ENCODE measurements at places on chromosomes 12 and 14.

GRCh38 chr14:51619561-51619960 lies 32.1 kb upstream of the FRMD6 start:
- DNase-seq = no peak

GRCh38 chr12:116547955-116548501 lies 11.2 kb upstream of the MAP1LC3B2 start:
- no peak for DNase-seq

DNA sequence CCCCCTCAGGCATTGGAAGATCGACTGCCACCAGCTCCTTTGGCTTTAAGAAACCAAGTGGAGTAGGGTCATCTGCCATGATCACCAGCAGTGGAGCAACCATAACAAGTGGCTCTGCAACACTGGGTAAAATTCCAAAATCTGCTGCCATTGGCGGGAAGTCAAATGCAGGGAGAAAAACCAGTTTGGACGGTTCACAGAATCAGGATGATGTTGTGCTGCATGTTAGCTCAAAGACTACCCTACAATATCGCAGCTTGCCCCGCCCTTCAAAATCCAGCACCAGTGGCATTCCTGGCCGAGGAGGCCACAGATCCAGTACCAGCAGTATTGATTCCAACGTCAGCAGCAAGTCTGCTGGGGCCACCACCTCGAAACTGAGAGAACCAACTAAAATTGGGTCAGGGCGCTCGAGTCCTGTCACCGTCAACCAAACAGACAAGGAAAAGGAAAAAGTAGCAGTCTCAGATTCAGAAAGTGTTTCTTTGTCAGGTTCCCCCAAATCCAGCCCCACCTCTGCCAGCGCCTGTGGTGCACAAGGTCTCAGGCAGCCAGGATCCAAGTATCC lies 288.7 kb downstream of the NAV3 start:
- DNase-seq = no peak

- DNase-seq = no peak
These were observed 173.8 kb upstream of the RGS6 start for GRCh38 chr14:71758229-71758951.

DNA sequence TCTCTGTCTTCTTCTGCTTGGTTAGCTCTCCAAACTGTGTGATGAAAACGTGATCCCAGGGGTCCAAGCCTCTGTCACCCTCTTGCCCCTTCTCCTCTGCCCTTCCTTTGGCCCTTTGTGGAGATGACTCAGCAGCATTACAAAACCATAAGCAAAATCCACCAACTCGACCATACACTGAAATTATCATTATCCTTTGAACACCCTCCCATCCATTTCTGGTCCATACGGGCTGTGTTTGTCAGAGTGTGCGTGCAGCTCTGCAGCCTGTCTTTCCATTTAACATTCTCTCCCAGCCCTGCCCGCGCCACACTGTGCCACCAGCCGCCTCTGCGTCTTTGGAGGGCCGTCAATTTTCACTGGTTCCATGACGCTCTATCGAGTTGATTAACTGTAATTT lies 69.2 kb downstream of the SLC25A47 start:
- no peak for DNase-seq

DNA sequence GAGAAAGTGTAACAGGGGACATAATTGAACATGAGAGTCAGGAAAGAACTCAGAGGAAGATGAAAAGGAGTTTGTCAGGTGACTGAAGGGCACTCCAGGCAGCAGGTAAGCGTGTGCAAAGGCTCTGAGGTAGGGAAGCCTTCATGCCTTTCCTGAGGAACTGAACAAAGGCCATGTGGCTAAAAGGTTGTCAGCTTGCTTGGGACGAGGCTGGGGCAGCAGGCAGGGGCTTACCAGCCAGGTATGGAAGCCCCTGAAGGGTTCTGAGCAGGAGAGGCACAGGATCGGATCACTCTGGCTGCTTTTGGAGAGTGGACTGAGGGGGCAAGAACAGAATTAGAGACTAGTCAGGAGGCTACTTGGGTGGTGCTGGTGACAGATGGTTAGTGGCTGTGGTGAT lies 5.2 kb downstream of the LPCAT3 start:
- DNase-seq = no peak

DNA sequence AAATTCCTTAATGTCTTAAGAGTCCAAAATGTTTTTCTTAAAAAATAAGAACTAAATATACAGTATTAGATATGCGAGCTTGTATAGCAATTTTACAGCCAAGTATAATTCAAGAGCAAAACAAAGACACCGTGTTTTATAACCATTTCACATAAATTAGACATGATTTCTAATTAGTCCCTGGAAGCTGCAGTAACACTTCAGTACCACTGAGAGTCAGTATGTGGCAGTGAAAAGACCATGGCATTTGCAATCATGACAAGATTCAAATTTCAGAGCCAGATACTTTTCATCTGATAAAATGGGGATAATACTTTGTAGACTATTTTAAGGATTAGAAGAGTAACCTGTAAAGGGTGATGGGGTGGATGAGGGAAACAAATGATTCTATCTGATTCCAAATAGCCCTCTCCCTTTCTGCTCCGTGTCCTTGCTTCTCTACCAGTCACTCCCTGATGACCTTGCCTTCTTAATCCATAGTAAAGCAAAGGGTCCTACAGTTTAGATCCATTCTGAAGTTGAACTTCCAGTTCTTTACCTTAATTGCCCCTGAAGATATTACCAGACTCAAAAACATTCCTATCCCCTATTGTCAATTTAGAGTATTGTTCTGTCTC lies 145.4 kb upstream of the ABCD2 start:
- no peak for DNase-seq

- no peak for DNase-seq
These were observed 47.5 kb downstream of the IFT81 start for GRCh38 chr12:110171636-110172035.

DNA sequence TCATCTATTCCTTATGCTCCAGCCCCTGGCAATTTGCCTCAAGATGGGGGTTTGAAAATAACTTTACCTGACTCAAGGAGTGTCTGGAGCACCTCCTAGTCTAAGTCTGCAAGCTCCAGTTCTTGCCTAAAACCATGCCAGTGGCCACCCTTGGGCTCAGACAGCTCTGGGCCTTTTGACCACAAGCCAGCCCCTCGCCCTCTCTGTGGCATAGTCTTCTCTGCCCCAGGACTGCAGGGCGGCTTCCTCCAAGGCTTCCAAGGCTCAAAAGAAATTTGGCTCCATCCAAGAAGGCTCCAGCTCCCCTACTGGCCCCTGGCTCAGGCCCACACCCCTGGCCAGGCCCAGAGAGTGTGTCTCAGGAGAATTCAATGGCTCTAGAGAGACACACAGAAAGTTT lies 14.8 kb downstream of the ACVRL1 start:
- no peak for DNase-seq

- peak; percentile 67 for DNase-seq
These were observed 1264.0 kb downstream of the TMEM121 start for GRCh38 chr14:106790189-106791036.

DNA sequence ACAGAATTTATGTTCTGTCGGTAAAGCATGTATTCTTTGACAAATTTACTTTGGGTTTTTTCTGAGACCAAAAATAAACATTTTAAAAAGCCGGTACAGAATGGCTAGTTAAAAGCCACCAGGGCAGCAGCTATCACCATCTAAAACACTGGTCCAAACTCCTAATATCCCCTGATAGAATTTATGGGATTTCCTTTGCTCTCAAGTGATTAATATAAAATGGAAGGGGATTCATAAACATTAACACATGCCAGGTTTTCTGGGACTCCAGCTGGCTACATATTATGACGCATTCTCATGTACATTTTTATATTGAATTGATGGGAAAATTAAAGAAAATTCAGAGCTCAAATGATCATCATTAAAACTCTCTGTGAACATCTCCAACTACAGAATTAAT lies 640.8 kb downstream of the C12orf50 start:
- DNase-seq = no peak

DNA sequence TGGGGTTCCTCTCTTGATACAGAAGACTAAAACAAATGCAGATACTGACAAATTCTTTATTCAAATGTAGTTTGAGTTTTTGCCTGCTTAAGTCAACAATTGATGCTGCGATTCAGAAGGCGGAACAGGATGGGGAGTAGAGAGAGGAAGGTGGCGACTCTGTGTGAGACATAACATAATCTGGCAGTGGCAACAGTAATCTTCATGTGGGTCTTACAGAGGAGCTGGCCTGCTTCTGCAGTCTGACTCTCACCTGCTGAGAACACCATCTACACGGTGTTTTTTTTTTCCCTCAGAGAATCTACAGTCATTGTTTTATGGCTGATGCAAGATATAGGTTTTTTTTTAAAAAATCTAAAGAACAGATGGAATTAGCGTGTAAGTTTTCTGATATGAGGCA lies 10.1 kb downstream of the CCDC92 start:
- DNase-seq = no peak

GRCh38 chr14:23094666-23095195 lies at the start of gene ACIN1:
ACIN1 (minus strand) TSS chr14:23095136; CDS start chr14:23095112, 24 bp downstream.
- peak; percentile 57 for DNase-seq

GRCh38 chr12:92332552-92332951 lies 186.9 kb upstream of the BTG1 start:
- DNase-seq = no peak

- no peak for DNase-seq
These were observed 124.8 kb downstream of the TMTC3 start for GRCh38 chr12:88266806-88267360.

- no peak for DNase-seq
These were observed 155.9 kb downstream of the SLC41A2 start for GRCh38 chr12:104802208-104802607.

DNA sequence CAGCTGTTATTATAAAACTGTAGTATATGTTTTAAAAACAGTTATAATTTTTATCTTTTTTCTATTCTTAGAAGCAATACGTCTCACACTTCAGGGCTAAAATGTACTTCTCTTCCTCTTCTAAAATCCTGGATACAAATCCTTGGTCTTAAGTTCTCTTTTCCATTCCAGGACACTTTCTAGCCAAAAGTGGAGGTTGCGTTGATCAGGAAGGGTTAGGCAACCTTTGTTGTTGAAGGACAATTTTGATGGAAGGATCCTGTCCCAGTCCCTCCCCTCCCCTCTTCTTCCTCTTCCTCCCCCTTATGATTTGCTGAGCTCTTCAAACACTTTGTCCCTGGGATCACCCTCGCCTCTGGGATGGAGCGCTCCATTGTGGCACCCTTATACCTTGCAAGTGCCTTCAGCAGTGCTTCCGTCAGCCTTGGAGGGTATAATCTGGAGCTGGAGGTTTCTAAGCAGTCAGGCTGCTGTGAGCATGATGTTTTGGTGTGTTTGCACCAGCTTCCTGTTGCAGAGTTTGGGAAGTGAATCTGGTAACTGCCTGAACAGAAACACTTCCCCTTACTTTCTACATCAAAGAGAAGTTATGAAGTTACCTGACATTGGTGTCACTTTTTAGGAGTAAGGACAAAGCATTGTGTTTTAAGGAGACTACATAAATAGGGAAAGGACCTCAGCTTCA lies 87.4 kb upstream of the SLC38A2 start:
- no peak for DNase-seq

DNA sequence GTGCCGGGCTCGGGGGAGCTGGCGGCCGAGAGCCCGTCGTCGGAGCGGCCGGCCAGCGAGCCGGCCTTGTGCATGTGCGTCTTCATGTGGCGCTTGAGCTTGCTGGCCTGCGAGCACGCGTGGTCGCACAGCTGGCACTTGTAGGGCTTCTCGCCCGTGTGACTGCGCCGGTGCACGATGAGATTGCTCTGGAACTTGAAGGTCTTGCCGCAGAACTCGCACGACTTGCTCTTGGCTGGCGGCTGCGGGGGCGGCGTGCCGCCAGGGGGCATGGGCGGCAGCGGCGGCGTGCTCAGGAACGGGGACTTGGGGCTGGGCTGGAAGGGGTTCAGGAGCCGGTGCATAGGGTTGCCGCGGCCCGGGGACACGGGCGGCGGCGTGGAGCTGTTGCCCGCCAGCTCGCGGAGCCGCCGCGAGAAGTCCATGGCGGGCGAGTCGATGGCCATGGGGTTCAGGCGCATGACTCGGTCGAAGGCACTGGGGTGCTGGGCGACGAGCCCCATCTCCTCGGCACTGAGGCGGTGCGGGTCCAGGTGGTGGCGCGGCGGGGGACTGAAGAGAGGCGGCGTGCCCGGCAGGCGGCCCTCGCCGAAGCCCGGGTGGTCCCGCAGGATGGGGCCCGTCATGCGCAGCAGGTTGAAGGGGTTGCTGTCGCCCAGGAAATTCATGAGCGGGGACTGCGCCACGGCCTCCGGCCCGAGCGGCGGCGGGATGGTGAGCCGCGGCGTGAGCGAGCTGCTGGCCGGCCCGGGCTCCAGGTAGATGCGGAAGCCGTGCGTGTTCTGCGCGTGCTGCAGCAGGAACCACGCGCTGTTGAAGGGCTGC lies 96.5 kb downstream of the BCL11B start:
- no peak for DNase-seq

GRCh38 chr12:66210840-66211239 lies 21.8 kb downstream of the IRAK3 start:
- DNase-seq = no peak

DNA sequence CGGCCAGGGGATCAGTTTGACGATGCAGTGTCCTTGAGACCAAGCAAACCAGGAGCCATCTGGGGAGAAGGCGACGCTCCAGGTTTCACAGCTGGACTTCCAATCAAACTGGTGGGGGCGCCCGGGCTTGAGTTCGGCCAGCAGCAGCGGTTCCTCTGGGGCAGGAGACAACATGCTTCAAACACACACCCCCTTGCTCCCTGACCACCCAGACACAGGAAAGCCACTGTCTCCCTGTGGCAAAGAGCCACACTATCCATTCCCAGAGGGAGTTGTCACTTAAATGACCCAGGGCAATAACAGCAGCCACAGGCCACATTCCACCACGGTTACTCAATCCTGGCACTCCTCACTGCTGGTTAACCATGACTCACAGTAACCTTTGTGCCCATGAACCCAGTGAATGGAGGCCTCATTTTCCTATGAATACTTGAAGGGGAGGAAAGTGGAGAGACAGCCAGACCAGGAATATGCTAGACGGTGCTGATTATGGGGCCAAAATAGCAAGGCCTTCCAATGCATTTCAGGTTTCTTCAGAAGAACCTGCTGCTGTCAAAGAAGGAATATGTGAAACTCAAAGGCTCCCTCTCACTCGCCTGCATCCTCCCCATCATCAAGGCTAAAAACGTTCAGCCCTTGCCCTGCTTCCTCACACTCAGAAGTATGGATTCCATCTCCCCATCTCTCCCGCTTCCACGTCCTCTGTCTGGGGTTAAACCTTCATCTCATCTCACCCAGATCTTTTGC lies 8.5 kb downstream of the WSB2 start:
- DNase-seq = no peak

GRCh38 chr12:107840186-107840585 lies 65.7 kb downstream of the ASCL4 start:
- no peak for DNase-seq

DNA sequence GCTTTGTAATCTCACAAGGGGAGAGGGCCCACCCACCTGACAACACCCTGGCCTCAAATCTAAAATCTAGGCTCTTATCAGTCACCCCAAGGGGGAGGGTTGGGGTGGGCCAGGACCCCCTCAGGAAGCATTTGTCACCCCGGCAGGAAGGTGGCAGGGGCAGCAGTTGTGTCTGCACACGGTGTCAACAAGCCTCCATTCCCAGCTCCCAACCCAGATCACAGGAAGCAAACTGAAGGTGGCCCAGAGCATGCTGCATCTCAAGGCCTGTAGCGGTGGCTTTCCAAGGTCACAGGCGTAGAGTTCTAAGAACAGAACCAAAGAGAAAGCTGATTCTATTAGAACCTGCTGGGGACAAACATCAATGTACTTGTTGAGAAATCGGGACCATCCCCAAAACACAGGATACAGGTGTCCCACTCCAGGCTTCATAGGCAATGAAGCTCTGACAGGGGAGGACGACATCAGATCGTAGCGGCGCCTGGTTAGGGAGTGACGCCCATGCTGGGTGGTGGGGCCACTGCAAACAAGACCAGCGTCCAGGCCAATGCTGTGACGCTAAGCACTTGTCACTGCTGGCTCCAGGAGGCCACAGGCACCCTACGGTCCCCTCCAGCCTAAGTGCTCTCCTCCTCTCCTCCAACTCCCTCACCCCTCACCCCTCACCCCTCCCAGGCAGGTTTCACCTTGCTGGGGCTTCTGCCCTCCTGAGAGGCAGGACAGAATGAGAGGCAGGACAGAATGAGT lies 52.9 kb downstream of the CCDC88C start:
- DNase-seq = no peak
